Activated naive CD4-positive, alpha-beta T cell treated with anti-CD3 and anti-CD28 coated beads for 36 hours (primary cell): ENCODE measurements at places on chromosomes 7 and 10. TPM values are rescaled to one million over a fixed set of nuclear protein-coding genes. Genes with fewer than 3 reads are reported as not detected.
A peak's percentile ranks its signal among the peaks of the same experiment; 100 is the strongest.

DNA sequence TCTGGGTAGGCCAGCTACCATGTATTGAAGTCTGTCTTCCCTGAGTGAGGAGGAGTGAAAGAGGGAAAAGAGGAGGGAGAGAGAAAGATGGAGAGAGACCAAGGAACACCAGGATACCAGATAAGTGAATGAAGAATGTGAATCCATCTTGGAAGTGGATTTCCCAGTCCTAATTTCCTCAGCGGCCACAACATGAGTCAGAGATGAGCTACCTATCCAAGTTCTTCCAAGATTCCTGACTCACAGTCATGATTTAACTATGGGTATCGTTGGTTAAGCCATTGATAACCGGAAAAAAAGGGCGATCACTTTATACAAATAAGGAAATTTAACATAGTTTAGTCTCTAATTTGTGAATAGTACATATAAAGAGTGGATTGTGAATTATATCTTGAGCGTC, 561.8 kb downstream of the ATRNL1 start:
- H3K4me3 ChIP-seq, result no peak overlapping the region
- no peak overlapping the region for H3K27ac ChIP-seq
- H3K36me3 ChIP-seq, result no peaks in the 10 kb centered on the region
- H3K27me3 ChIP-seq, result no peaks in the 10 kb centered on the region

DNA sequence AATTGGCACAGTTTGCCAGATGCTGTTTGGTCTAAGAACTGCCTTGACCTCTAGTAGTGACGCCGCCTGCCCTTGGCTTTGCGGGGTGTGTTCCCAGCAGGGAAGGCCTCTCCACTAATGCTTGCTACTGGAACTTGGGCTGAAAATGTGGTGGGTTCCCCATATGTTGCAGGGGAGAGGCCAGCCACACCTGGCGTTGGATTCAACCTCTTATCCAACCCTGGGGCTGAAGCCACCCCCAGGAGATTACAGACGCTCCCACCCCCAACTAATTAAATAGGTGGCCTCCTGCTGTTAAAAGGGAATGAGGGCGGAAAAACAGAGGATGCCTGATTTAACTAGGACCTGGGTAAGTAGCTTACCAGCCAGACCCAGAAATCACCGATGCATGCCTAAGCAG, 19.2 kb upstream of the ATOH7 start:
- DNase-seq, result no peak
- H3K4me1 ChIP-seq, result peaks cover 6% of the 10 kb centered on the region
- H3K27ac ChIP-seq, result no peak overlapping the region
- no peaks in the 10 kb centered on the region for H3K36me3 ChIP-seq

Gene GCC1
- total RNA-seq, result 12.0 TPM

Gene PDE6C
- not detected for total RNA-seq

Gene GBX1
- total RNA-seq, result not detected

GRCh38 chr10:21369697-21370096, 155.8 kb downstream of the SKIDA1 start:
- H3K36me3 ChIP-seq, result no peaks in the 10 kb centered on the region
- DNase-seq, result no peak
- H3K27me3 ChIP-seq, result no peaks in the 10 kb centered on the region
- H3K4me1 ChIP-seq, result peaks cover 6% of the 10 kb centered on the region

GRCh38 chr7:130998993-130999602, 265.1 kb upstream of the KLF14 start:
- peak overlapping the region; percentile 79 for H3K27ac ChIP-seq
- no peak for DNase-seq
- H3K36me3 ChIP-seq, result peaks cover 25% of the 10 kb centered on the region
- peaks cover 80% of the 10 kb centered on the region for H3K4me1 ChIP-seq

DNA sequence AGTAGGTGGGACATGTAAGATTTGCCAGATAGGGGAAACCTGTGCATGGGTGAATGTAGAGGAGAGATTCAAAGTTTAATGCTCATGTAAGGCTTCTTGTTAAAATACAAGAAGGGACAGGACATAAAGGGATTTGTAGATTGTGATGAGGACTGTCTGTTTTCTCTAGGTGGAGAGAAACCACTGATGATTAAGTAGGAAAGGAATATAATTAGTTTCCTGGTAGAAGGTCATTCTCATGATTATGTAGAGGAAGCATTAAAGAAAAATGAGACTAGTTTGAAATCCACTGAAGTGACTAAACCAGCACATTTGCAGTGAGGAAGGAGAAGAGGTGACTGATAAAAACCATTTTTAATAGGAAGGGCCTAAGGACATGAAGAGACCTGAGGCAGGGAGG, 19.6 kb upstream of the MACC1 start:
- peaks cover 19% of the 10 kb centered on the region for H3K27me3 ChIP-seq
- no peaks in the 10 kb centered on the region for H3K36me3 ChIP-seq
- no peak overlapping the region for H3K4me3 ChIP-seq
- H3K4me1 ChIP-seq, result peaks cover 4% of the 10 kb centered on the region

DNA sequence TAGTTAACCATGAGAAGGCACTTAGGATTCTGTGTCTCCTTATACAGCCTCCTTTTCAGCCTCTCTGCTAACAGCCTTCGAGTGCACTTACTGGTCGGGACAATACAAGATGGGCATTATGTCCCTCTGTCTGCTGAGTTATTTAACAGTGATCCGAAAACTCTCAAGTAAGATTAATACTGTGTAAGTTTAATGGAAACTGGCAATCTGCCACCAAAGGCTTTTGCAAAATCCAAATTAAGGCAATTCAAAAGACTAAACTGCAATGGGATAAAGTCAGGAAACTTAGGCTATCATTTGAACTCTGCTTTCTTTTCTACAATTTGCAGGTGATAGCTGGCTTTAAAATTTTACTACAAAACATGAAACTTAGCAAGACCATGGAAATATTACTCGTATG, 477.8 kb downstream of the TFEC start:
- no peaks in the 10 kb centered on the region for H3K4me1 ChIP-seq
- no peak overlapping the region for H3K4me3 ChIP-seq
- H3K36me3 ChIP-seq, result no peaks in the 10 kb centered on the region
- DNase-seq, result no peak

- peaks cover 30% of the 10 kb centered on the region for H3K36me3 ChIP-seq
- no peaks in the 10 kb centered on the region for H3K27me3 ChIP-seq
- no peak overlapping the region for H3K27ac ChIP-seq
- no peak for DNase-seq
- H3K4me1 ChIP-seq, result no peaks in the 10 kb centered on the region
- no peak overlapping the region for H3K4me3 ChIP-seq
Measured at GRCh38 chr10:100934084-100934659, 21.4 kb downstream of the SLF2 start.

Gene KEL
- total RNA-seq, result 0.83 TPM

- no peak overlapping the region for H3K27ac ChIP-seq
- no peak overlapping the region for H3K4me3 ChIP-seq
- H3K4me1 ChIP-seq, result no peaks in the 10 kb centered on the region
- no peaks in the 10 kb centered on the region for H3K36me3 ChIP-seq
Measured at GRCh38 chr7:145696071-145696470, 420.5 kb upstream of the CNTNAP2 start.

DNA sequence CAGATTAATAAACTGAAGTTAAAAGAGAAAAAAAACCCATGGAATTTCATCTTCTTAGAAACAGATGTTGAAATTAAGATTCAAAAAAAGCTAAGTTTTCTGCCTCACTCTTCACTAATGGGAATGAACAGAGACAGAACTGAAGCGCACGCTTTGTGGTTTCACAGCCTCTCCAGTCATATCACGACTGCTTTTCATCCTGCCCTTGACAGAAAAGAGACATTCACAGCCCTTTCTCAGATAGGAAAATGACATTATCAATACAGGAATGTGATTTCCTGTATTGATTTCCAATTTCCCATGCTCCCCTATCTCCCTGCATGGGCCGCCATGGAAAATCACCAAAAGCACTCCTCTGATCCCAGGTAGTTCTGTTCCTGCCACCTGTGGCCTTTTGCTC, 108.2 kb downstream of the PFKFB3 start:
- H3K27me3 ChIP-seq, result no peaks in the 10 kb centered on the region
- H3K36me3 ChIP-seq, result peaks cover 3% of the 10 kb centered on the region
- H3K27ac ChIP-seq, result peak overlapping the region; percentile 8
- no peak overlapping the region for H3K4me3 ChIP-seq
- H3K4me1 ChIP-seq, result peaks cover 13% of the 10 kb centered on the region

GRCh38 chr10:102116656-102117055, 3.5 kb downstream of the LDB1 start:
- peak overlapping the region; percentile 98 for H3K27ac ChIP-seq
- no peak for DNase-seq
- peak overlapping the region; percentile 93 for H3K4me3 ChIP-seq
- peaks cover 57% of the 10 kb centered on the region for H3K4me1 ChIP-seq

GRCh38 chr7:16778476-16778875, 24.9 kb downstream of the TSPAN13 start:
- H3K36me3 ChIP-seq, result no peaks in the 10 kb centered on the region
- no peaks in the 10 kb centered on the region for H3K4me1 ChIP-seq
- H3K27me3 ChIP-seq, result no peaks in the 10 kb centered on the region
- no peak overlapping the region for H3K27ac ChIP-seq
- no peak overlapping the region for H3K4me3 ChIP-seq

- H3K27me3 ChIP-seq, result no peaks in the 10 kb centered on the region
- H3K36me3 ChIP-seq, result no peaks in the 10 kb centered on the region
- H3K27ac ChIP-seq, result no peak overlapping the region
- no peak overlapping the region for H3K4me3 ChIP-seq
- peaks cover 3% of the 10 kb centered on the region for H3K4me1 ChIP-seq
Measured at GRCh38 chr10:47059606-47060311, 148.5 kb downstream of the PTPN20 start.

GRCh38 chr7:77501192-77501515, 35.9 kb upstream of the PTPN12 start:
- H3K36me3 ChIP-seq, result no peaks in the 10 kb centered on the region
- DNase-seq, result no peak
- H3K27me3 ChIP-seq, result no peaks in the 10 kb centered on the region

DNA sequence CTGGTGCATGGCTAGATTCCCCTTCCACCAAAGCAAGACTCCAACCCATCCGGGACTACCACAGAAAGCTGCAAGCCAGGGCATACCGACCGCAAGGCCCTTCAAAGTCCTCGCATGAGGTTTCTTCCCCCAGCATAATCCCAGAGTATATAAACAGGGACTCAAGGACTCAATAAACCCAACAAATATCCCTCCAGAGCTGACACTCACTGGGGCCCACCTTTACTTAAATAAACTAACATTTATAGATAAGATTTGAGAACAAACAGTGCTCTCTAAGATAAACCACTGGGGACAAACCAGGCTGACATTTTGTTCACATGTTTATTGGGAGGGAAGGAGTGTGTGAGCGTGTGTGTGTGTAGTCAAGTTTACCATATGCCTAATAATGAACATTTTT, 138.2 kb downstream of the ADAM12 start:
- H3K4me3 ChIP-seq, result no peak overlapping the region
- H3K27me3 ChIP-seq, result peaks cover 4% of the 10 kb centered on the region
- no peaks in the 10 kb centered on the region for H3K36me3 ChIP-seq
- DNase-seq, result no peak

Gene ASIC3
- total RNA-seq, result 7.9 TPM

Gene VGF
- total RNA-seq, result not detected

Gene PRPS1L1
- total RNA-seq, result not detected

GRCh38 chr10:10256860-10257259, 760.8 kb upstream of the CELF2 start:
- DNase-seq, result no peak
- no peak overlapping the region for H3K27ac ChIP-seq
- peaks cover 1% of the 10 kb centered on the region for H3K27me3 ChIP-seq

Gene MYH16
- total RNA-seq, result not detected

- no peak overlapping the region for H3K4me3 ChIP-seq
- no peak overlapping the region for H3K27ac ChIP-seq
- DNase-seq, result no peak
- H3K4me1 ChIP-seq, result no peaks in the 10 kb centered on the region
- no peaks in the 10 kb centered on the region for H3K27me3 ChIP-seq
Measured at GRCh38 chr7:122727354-122727753, 24.6 kb upstream of the RNF148 start.

Gene FAM24B
- total RNA-seq, result 8.0 TPM

Gene SEMA3A
- 3.0 TPM for total RNA-seq

DNA sequence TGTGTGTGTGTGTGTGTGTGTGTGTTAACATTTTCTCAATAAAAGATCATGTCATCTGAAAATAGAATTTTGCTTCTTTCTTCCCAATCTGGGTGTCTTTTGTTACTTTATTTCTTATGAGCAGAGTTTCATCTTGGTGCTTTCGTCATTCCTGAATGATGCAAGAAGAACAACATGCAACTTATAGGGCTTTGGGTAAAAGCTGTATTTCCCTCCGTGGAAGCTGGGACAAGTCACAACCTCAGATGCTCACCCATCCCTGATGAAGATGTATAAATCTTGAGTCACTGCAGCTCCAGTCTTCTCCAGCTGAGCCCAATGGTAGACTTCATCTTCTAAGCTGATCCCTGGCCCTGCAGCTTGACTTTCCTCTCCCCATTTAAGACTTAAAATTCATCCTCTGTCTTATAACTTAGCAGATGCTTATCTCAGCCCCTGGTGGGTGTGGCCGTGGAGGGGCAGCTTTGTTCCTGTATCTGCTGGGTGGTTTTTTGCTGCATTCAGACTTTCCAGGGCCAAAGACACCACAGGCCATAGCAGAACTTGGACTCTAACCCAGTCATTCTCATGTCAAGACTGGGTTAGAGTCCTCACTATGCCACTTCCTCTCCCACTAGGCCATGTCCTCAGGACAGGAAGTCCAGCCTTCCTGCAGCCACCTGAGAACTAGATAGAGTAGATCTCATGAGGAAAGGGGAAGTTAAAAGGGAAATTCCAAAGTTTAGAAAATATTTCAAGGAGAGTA, 356.4 kb downstream of the TNS3 start:
- H3K4me3 ChIP-seq, result no peak overlapping the region
- peaks cover 12% of the 10 kb centered on the region for H3K27me3 ChIP-seq
- no peaks in the 10 kb centered on the region for H3K36me3 ChIP-seq
- no peak overlapping the region for H3K27ac ChIP-seq

DNA sequence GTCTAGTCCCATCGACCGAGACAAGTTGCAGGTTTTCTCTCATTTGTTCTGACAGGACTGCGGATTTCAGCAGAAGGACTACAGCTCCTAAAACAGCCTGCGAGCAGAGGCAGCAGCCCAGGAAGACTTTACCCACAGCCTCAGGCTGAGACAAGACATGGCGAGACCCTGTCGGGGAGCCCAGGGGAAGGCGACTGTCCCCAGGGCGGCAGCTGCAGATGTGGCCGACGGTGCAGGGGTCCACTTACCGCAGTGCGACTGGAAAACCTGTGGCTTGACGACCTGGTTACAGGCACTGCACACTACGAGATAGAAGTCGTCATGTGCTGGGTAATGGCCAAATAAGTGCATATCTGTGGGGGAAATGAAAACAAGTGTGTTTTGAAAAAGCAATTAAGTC, 88.0 kb downstream of the ATXN7L1 start:
- H3K4me3 ChIP-seq, result no peak overlapping the region
- peaks cover 2% of the 10 kb centered on the region for H3K27me3 ChIP-seq
- DNase-seq, result no peak
- H3K4me1 ChIP-seq, result peaks cover 6% of the 10 kb centered on the region
- no peak overlapping the region for H3K27ac ChIP-seq

Gene MOGAT3
- total RNA-seq, result not detected

Gene CCDC146
- 0.31 TPM for total RNA-seq

GRCh38 chr10:84224411-84225028, 824 bp downstream of the LRIT2 start:
- no peak for DNase-seq
- H3K27ac ChIP-seq, result no peak overlapping the region
- H3K27me3 ChIP-seq, result peaks cover 18% of the 10 kb centered on the region
- H3K4me1 ChIP-seq, result no peaks in the 10 kb centered on the region
- no peaks in the 10 kb centered on the region for H3K36me3 ChIP-seq
- H3K4me3 ChIP-seq, result no peak overlapping the region
